Omental fat pad (tissue), 4 donors: ENCODE measurements at places on chromosomes 4 and X.

DNA sequence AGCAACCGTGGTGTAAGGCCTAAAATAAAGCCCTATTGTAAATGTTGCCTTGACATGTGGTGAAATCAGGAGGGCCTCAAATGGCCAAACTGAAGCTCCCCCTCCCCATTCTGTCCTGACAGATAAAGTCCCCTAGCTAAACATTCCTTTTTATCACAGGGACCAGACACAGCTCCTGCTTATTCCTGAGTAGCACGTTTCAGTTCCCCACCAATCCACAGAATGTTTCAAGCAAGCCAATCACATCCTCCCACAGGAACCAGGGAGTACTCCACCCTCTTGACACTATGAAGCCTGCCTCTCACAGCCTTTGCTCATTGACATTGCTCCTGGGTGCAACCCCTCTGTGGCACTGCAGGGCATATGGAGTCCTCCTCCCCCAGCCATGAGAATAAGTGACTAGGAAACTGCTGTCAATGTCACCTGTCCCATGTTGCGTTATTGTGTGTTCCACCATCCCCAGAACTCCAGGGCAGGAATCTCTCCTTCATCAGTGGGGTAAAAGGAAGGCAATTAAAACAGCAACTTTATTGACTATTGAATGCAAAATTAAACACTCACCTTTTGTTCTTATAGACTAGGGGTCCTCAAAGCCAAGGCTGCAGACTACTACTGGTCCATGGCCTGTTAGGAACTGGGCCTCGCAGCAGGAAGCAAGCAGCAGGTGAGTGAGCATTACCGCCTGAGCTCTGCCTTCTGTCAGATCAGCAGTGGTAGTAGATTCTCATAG, 128.1 kb downstream of the COL25A1 start:
- no peak for DNase-seq

GRCh38 chr4:31175242-31175910, 455.2 kb downstream of the PCDH7 start:
- DNase-seq, result no peak

- DNase-seq, result no peak
Observed at GRCh38 chr4:175326796-175327195, 408.6 kb downstream of the ADAM29 start.

DNA sequence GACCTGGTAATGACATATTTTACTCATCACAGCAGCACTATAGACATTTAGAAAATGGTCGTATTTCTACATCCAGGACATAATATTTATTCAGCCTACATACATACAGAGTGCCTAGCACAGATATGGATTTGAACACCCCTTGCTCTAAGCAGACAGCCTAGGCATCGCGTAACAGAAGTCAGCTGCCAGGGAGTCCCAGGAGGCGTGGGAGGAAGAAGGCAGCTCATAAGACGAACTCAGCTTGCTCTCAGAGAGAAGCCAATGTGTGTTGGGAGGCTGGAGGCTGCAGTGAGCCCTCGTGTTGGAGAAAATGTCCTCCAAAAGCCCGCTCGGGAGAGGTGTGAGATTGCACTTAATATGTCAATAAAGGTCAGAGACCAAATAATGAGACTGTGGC, 131.6 kb downstream of the BCOR start:
- DNase-seq, result no peak

DNA sequence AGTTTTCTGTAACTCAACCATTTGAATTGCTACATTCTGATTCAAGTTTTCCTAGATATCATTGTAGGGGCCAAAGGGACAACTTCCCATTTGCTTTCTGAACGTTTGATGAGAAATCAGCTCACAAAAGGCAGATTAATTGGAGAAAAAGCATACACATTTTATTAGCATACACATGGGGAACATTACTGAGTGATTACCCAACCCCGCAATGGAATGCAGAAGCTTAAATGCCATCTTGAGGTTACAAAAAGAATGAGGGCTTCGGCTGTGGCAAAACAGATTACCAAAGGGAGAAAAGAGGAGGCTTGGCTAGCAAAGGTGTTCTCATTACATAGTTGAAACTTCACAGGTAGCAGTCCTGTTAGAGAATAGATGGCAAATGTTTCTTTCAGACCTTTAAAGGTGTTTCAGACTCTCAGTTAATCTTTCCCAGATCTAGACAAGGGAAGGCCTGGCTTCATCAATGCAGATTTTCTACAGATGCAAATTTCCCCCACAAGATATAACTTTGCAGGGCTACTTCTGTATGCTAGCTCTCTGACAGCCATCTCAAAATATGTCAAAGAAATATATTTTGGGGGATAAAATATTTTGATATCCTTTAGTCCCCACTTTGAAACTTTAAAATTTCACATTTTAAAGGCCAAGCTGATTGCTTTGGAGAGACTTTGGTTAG, 26.5 kb upstream of the HERC6 start:
- DNase-seq, result no peak

GRCh38 chr4:8132947-8133705, 25.5 kb downstream of the ABLIM2 start:
- no peak for DNase-seq

DNA sequence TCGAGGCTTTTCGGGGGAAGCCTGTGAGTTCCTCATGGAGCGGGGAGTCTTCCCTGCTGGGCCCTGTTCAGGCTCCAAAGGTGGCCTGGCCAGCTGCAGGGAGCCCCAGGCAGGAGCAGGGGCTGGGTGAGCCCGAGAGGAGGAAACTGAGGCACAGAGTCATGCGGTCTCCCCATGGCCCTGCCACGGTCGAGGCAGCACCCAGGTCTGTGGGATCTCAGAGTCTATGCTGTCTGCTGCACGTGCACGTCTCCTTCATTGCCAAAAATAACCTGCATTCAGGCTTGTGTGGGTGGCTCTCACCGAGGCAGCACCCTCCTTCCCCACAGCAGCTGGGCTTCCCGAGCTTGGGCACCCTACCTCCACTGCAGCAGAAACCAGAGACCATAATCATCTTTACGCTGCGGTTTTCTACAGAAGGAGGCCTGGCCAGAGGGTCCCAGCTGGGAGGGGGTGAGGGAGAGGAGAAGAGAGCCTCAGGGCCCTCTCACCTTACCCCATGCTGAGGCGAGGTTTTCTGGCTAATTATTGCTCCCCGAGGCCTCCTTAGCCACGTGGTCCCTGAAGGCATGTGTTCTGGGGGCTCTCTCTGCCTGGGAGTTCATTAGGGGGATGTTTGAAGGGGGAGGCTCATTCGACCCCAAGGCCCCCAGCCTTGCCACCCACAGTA, 64.3 kb downstream of the CPZ start:
- DNase-seq, result no peak

- no peak for DNase-seq
Observed at GRCh38 chr4:16759931-16760582, 138.4 kb downstream of the LDB2 start.

DNA sequence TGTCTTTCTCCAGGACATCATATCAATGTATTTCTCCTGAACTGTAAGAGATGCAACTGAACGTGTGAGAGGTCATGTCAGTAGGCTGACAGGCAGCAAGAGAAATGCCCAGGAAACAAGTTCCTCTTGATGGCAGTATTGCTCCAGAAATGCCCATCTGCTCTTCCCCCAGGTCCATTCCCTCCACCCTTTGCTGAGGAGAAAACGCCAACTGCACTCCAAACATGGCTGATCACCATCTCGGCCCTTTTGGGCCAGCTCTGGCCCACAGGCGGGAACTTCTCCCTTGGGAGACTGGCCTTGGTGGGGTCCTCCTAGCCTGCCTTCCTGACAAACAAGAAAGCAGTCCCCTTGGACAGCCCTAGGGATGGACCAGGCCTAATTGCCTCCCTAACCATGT, 276.5 kb upstream of the AGTR2 start:
- DNase-seq, result no peak

DNA sequence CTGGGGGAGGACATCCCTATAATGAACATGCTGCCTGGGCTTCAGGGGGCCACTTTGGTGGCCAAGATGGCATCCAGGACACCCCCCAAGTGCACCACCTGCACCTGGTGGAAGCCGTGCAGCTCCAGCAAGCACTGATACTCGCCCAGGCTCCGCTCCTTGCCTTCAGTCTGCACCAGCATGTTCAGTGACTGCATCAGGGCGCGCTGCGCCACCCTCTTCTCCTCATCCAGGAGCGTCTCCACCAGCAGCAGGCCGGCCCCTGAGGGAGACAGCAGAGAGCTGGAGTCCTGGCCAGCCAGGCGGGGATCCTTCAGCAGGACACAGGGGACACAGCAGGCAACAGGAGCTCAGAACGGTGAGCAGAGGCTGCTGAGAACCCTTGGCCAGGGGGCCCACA, 11.3 kb upstream of the SLC25A6 start:
- DNase-seq, result no peak

DNA sequence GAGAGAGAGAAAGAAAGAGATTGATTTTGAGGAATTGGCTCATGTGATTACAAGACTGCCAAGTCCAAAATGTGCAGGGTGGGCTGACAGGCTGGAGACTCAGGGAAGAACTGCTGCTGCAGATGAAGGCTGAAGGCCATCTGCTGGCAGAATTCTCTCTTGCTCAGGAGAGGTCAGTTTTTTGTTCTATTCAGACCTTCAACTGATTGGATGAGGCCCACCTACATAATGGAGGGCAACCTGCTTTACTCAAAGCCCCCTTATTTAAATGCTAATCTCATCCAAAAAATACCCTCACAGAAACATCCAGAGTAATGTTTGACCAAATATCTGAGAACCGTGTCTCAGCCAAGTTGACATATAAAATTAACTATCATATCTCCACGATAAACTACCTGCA, 38.2 kb upstream of the MAMLD1 start:
- DNase-seq, result no peak

GRCh38 chrX:119501511-119502148, 33.4 kb downstream of the SLC25A5 start:
- DNase-seq, result no peak

- DNase-seq, result no peak
Observed at GRCh38 chr4:89616382-89616781, 220.6 kb downstream of the SNCA start.

GRCh38 chr4:70772929-70773555, 51.3 kb downstream of the RUFY3 start:
- no peak for DNase-seq

GRCh38 chr4:8176547-8177399, 18.2 kb upstream of the ABLIM2 start:
- no peak for DNase-seq

DNA sequence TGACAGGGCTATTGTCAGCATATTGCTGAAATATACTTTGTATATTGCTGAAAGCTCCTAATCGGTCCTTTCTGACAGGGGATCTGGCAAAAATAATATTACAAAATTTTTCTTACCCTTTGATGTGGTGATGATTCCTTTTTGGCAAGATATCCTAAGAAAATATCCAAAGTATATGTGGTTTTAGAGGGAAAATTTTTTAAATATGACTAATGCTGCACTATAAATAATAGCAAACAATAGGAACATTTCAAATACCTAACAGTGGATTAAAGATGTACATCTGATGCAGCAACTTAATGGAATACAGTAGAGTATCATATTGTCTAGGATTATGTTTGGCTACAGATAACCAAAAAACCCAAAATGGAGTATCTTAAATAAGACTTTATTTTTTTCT, 49.6 kb downstream of the RRAGB start:
- DNase-seq, result no peak

DNA sequence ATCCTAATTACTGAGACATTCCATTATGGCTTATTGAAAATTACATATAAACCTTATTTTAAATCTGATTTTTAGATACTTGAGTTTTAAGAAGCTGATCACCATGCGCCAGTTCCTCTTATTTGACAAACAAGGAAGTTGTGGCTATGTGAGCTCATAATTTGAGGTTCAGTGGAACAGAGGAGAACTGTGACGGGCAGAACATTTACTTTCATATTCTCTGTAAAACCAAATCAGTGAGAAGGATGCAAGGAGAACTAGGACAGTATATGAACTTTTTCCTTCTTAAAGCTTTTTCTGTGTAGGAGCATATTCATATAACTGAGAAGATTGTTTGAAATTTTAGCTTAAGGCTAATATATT, 25.3 kb downstream of the STIM2 start:
- no peak for DNase-seq

DNA sequence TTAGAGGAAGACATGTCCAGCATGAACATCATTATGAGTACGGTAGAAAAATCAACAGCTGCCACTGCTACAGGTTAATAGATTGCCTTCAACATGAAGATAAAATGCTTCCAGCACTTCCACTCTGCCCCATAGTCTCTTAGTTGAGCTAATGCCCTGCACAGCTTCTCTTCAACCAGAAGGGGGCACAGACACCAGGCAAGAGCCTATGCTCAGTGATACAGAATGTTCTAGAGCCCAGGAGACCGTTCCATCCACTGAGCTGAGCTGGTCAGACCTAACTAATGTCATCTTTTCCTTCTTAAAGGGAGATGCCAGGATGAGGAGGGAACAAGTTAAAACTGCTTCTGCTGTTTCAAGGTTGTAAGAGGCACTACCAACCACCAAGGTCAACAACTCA, 42.2 kb downstream of the SMIM10L2A start:
- no peak for DNase-seq

GRCh38 chrX:70525733-70526132, 81.1 kb downstream of the DLG3 start:
- DNase-seq, result no peak

DNA sequence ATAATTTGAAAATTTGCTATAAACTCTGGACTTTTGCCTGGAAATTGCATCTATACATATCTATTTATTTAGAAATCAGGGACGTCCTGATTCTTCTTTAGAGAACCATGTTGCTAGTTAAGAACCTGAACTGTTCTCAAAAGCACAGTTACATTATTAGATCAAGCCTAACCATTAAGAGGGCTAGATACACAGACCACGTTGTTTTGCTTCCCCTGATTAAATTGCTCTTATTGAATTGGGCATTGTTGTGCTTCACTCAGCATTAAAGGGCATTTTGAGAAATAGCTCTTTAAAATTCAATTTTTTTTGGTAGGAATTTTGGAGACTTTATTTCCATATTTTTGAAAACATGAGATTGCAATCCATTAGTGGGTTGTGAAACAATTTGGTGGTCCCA, 44.4 kb downstream of the FIP1L1 start:
- DNase-seq, result no peak
